ENCODE measurements at places on chromosomes 1 and 21.

GRCh38 chr21:28283641-28284490 lies 708.8 kb downstream of the LTN1 start:
- no peak for DNase-seq

- DNase-seq, result no peak
These were observed 68.3 kb upstream of the GCLM start for GRCh38 chr1:93977598-93977945.

DNA sequence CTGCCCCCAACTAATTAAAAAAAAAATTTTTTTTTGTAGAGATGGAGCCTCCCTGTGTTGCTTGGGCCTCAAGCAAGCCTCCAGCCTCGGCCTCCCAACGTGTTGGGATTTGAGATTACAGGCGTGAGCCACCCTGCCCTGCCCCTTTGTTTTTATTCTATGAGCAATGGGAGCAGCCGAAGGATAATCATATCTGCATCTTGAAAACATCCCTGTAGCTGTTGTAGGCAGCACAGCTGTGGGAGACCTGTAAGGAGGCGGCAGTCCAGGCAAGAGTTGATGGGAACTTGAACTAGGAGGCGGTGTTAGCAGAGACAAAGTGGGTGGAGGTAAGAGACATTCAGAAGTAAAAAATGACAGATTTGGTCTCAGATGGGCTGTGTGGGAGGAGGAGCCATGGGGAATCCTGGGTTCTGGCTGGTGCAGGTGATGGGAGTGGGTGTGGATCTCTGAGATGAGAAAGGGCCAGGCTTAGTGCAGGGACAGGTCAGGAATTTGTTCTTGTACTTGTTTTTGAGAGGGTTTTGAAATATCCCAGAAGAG lies 31.3 kb downstream of the STUM start:
- DNase-seq, result no peak

DNA sequence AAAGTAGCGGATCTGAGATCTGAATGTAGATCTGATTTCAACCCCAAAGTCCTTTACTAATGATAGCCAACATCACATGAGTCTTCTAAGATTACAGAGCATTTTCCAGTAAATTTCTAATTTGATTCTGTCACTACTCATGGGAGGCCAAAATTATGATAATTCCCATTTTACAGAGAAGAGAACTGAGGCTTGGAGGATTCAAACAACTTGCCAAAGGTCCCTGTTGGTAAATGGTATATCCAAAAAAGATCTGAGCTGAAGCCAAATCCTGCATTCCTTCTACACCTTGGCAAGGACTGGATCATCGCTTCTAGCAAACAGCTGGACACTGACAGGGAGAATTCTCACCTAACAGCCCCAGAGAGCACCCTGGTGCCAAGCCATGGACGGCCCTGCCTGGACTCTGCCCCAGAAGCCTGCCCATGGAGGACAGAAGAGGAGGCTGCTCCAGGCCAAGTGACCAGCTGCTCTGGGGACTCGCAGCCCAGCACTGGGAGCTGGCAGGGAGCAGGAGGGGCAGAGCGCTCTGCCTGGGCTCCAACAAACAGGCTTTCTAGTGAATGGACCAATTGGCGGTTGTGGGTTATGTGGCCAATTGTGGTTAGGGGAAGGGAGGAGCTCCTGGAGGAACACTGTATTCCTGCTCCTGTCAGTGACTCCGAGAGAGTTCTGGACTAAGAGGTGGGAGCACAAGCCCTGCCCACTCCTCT lies 6.4 kb upstream of the CSF1 start:
- no peak for DNase-seq

DNA sequence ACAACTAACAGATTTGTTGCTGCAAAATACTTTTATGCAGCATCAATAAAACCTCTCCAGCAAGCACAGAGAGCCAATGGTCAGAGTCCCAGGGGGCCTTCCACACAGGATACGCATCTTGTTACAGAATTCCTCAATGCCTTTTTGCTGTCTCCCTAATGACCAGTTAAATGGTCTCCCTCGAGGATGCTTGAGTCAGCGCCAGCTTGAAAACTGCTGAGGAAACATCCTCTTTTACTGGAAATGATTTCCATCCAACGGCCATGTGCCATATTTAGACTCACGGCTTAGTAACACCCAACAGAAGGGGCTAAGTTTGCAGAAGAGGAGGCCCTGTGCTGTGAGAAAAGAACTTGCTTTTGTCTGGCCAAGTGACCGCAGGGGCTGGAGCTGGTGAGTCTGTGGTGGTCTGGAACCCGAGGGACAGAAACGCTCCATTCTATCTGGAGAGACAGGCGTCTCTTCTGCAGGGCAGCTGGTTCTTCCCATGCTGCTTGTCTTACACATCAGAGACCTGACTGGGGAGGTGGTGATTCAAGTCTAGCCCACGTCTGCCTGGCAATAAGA lies 496.4 kb downstream of the SETD4 start:
- no peak for DNase-seq

DNA sequence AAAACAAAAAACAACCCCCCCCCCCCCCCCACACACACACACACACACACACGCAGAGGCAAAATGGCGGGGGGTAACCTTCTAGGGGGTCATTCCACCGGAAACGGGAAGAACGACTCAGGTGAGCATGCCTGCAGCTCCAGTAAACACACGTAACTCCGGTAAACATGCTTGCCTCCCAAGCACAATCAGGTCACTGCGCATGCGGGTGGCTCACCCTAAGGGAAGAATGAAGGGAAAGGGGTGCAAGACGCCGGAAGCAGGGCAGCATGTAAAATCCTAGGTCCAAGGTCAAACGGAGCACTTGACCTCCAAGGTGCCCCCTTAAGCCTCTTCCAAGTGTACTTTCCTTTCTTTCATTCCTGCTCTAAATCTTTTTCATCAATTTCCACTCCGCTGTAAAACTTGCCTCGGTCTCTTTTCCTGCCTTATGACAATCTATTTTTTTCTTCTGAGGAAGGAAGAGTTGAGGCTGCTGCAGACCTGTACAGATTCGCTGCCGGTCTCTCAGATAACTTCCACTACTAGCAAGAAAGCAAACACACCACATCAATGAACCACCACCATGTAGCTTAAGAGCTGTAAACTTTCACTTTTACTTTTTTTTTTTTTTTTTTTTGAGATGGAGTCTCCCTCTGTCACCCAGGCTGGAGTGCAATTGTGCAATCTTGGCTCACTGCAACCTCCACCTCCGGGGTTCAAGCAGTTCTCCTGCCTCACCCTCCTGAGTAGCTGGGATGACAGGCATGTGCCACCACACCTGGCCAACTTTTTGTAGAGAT lies 21.0 kb upstream of the CBR3 start:
- DNase-seq, result peak; percentile 85

DNA sequence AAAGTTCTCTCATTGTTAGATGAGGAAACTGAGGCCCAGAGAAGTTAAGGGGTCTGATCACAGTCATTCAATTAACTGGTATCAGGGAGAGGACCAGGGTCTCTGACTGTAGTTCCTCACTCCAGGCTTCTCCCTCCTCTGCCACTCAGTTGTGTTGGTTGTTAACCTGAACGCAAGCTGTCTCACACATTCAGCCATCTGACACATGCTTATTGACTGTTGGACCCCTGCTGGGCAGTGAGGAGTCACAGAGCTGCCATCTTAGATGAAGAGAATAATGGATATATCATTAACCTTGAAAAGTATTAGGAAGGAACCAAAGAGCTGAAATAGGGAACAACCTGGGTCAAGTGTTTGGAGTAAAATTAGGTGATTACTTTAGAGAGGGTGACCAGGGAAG lies 194.8 kb downstream of the ZZZ3 start:
- DNase-seq, result no peak

DNA sequence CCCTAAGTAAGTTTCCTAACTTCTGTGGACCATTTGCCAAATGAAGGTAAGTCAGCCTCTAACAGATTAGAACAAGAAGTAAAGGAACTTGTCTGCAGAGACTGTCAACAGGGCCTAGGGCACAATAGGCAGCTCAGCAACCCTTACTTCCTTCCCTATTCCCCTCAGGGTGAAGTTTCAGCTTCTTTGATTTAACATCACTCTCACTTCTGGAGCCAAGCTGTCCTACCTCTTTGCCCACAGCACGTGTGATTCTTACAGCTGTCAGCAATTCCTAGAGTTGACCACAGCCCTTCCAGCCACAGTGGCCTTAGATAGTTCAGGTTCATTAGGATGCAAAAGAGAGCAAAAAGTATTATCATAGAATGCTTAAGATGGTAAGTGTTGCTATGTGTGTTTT lies 7.6 kb upstream of the EIF4G3 start:
- DNase-seq, result no peak

- DNase-seq, result no peak
These were observed 72.6 kb downstream of the TPR start for GRCh38 chr1:186302381-186302920.

DNA sequence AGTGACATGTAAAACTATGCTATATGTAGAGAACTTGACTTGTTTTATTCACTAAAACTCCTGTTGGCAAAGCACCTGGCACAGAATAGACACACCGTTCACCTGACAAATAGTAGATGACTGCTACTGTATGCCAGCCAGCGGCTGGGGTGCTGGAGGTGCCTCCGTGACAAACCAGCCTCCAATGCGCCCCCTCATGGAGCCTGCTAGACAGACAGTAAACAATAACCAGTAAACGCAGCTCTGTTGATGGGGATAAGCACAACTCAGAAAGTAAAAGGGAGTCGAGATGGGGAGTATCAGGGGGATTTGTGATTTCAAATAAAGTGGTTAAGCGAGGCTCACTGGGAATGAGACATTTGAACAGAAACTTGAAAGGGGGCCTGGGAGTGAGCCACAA lies 107.2 kb downstream of the PRDM2 start:
- peak; percentile 65 for DNase-seq

GRCh38 chr1:74388855-74389254 lies 123.6 kb downstream of the LRRC53 start:
- DNase-seq, result no peak

GRCh38 chr1:198730952-198731351 lies 92.1 kb downstream of the PTPRC start:
- DNase-seq, result no peak

DNA sequence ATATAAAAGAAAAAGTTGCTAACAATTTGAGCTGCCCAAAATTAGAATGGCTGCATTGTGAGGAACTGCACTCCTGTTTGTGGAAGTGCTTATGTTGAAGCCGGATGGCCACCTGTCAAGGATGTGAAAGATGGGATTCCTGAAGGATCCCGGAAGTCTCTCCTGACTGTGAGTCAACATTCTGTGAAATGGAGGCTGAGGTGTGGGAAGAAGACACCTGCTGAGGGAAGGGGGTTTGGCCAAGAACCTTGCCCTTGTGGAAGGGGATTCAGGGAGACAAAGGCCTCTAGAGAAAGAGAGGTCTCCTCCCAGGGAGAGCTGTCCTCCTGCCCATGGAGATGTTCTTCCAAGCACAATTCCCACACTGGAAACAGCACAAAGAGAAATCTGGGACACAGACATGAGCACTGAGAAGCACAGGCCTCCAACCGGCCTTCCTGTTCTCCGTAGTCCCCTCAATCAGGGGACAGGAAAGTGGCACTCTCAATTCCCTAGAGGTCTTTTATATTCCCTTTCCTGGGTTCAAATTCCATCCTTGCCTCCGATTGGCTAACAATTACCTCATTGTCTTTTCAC lies 70.5 kb downstream of the CD2 start:
- no peak for DNase-seq

GRCh38 chr21:44092211-44092610 lies 15.0 kb upstream of the PWP2 start:
- peak; percentile 49 for DNase-seq

GRCh38 chr1:67880056-67880601 lies 46.9 kb upstream of the GNG12 start:
- no peak for DNase-seq

- no peak for DNase-seq
These were observed 15.0 kb upstream of the FAM131C start for GRCh38 chr1:16088351-16088911.

GRCh38 chr21:28561772-28562171 lies 430.9 kb downstream of the LTN1 start:
- DNase-seq, result no peak

DNA sequence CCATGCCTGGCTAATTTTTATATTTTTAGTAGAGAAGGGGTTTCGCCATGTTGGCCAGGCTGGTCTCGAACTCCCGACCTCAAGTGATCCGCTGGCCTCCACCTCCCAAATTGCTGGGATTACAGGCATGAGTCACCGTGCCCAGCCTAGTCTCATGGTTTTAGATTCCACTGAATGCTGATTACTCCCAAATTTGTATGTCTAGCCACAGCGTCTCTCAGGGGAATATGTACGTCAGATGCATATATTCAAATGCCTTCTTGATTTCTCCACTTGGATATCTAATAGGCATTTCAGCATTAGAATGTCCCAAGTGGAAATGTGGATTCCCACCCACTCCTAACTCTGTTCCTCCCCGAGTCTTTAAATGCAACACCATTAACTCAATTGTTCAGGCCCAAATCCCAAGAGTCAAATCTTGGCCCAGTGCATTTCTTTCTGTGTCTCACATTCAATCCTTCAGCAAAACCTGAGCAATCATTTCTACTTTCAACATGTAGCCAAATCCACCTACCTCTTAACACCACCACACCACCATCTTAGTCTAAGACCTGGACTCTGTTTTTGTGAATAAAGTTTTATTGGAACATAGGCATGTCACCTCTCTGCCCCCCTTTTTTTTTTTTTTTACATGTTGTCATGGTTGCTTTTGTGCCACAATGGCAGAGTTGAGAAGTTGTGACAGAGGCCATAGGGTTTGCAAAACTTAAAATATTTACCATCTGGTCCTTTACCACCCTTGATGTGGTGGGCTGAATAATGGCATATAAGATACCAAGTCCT lies 9.8 kb upstream of the CAMTA1 start:
- DNase-seq, result no peak

- DNase-seq, result no peak
These were observed 131.4 kb upstream of the F3 start for GRCh38 chr1:94672934-94673333.

DNA sequence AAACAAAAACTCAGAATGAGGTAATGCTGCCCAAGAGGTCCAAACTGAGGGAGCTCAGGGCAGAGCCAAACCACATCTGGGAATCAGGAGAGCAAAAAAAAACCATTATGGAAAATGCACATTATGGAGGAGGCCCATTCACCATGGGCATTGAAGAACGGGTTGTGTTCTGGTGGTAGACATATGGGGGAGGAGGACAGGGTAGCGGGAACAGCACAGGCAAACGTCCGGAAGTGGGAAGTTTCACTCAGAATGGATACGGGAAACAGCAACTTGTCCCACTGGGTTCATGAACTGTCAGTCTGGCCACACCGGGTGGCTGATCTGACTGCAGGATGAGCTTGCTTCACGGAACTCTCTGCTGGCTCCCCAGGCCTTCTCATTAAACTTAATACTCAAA lies 139.7 kb downstream of the RRAGC start:
- DNase-seq, result no peak

- DNase-seq, result no peak
These were observed 22.3 kb downstream of the BTG3 start for GRCh38 chr21:17590430-17590829.

DNA sequence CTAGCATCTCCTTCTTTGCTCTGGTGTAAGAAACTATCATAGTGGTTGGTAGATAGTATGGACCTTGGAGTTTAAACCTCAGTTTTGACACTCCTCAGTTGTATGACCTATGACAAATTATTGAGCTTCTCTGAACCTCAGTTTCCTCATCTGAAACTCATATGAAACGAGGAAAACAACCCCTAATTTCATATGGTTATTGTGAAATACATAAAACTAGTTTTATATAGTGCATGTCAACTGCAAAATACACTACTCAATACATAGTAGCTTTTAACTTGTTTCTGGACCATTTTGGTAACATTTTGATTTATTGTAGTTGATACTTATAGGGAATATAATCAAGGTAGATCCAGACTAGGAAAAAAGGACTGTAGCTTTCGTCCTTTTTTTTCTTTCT lies 32.9 kb downstream of the CLIC4 start:
- DNase-seq, result no peak
